ENCODE measurements at places on chromosomes 1 and 21.

- no peak for DNase-seq
Observed at GRCh38 chr1:71428029-71428428, 347.2 kb upstream of the ZRANB2 start.

DNA sequence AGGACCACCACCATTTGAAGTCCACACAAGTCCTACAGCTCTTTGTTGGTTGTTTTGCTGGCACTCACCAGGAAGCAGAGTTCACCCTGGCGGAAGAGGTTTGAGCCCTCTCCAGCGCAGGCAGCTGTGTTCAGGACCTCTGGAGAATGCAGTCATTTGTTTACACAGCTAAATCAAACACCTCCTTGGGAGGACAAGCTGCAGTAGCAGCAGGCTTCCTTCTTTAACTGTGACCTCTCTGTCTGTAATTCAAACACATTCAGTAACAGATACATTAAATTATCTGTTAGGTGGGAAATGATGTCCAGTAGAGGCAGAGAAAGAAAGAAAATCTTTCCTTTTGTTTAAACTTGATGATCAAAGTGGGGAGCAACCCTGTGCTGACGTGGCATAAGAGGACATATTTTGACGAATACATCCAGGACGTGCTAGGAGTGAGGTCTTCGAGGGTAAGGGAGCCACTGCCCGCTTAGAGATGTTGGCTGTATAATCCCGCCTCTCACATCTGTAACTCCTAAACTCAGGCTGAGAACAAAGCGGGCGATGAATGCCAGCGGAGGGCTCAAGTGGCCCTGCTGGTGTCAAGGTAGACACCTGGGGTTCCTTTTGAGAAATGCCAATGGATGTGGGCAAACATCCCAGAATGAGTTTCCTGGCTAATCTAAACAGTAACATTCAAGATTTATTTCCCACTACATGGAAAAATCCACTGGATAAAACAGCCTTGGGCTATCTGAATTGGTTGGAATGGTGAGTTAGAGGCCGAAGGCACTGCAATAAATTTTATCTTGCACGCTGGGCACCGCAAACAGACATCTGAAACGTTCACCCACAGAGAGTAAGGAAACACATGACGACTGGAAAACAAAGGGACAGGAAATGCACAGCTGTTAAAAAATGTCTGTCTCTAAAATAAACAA is 51.7 kb downstream of the ABCA4 start:
- no peak for DNase-seq

GRCh38 chr1:232625319-232625868 is 4.5 kb downstream of the SIPA1L2 start:
- no peak for DNase-seq

GRCh38 chr1:167909691-167910180 is 4.2 kb downstream of the ADCY10 start:
- no peak for DNase-seq
